ENCODE measurements at places on chromosomes 3 and 15. TPM values are rescaled to one million over a fixed set of nuclear protein-coding genes. Genes with fewer than 3 reads are reported as not detected.

GRCh38 chr3:133489466-133490085 lies 83.9 kb upstream of the CDV3 start:
- H3K4me3 ChIP-seq: no peak overlapping the region
- no peak for DNase-seq
- H3K36me3 ChIP-seq: no peaks in the 10 kb centered on the region
- H3K27me3 ChIP-seq: no peaks in the 10 kb centered on the region

SLC9C1 gene
- not detected for total RNA-seq

SRGAP3 gene
- 10.0 TPM for total RNA-seq

DNA sequence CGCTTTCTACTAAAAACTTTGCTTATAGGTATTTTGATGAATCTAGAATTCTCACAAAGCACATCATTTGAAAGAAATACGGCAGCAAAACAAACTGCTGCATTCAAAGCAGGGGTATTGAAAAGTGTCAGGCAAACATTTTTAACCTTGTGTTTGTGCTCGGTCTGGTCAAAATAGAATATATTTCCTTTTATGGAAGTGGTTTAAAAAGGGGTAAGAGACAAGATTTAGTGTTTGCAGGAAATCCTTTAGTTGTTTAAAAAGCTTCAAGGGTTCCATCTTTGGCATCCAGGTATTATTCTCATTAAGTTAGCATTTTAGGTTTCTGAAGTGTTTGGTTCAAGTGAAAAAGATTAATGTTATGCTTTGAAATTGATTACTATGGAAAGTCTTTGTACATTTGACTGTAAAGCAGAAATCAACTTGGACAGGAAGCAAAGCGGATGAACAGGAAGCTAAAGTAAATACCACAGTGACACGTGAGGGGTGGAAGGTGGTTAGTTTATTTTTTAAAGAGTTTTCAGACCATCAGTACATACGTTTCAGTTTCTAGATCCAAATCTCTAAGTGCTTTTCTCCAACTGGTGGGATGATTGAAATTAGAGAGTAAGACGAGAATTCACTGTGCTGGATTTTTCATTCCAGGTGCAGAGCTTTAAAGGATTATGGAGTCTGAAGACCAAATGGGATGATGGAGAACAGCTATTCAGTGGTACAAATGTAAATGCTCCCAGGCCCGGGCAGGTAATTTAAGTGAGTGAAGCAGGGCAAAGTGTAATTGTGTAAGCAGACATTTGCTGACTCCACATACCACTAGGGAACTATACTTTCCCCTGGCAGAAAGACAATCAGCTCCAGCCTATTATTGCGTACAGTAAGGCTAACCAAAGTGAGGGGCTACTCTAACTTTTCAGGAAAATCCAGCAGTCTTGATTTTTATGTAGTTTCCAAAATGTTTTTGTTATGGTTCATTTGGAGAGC lies 341.8 kb upstream of the TBL1XR1 start:
- no peaks in the 10 kb centered on the region for H3K27me3 ChIP-seq
- H3K4me1 ChIP-seq: peaks cover 10% of the 10 kb centered on the region
- no peak for DNase-seq
- no peaks in the 10 kb centered on the region for H3K36me3 ChIP-seq

DNA sequence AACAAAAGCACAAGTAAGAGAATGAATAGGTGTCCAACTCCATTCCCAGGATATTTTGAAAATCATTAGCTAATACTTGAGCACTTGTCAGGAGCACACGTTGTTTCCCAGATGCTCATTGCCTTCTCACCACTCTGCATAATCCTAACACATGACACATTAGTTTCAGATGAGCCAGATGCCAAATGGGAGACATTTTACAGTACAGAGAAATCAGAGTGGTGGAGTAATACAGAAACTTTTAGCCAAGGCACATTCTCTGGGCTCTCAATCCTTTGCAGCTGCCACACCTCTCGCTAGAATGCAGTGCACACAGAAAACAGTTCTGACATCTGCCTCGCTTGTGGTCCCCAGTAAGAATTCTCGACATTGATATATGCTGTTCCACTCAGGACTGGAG lies 76.6 kb downstream of the P3H2 start:
- no peaks in the 10 kb centered on the region for H3K27me3 ChIP-seq
- no peak overlapping the region for H3K27ac ChIP-seq
- H3K4me1 ChIP-seq: no peaks in the 10 kb centered on the region
- DNase-seq: peak; percentile 79

MORC1 gene
- total RNA-seq: not detected

GRCh38 chr3:151446002-151446340 lies 14.9 kb downstream of the IGSF10 start:
- no peaks in the 10 kb centered on the region for H3K27me3 ChIP-seq
- no peak for DNase-seq
- H3K27ac ChIP-seq: no peak overlapping the region
- no peak overlapping the region for H3K4me3 ChIP-seq
- H3K4me1 ChIP-seq: peaks cover 5% of the 10 kb centered on the region

SPESP1 gene
- 4.6 TPM for total RNA-seq
